ENCODE measurements at places on chromosomes 2 and 18.
A peak's percentile ranks its signal among the peaks of the same experiment; 100 is the strongest.

GRCh38 chr2:112973156-112973555, 4.7 kb upstream of the IL36G start:
- no peak for DNase-seq

GRCh38 chr2:54476852-54477251, 20.7 kb downstream of the SPTBN1 start:
- DNase-seq: no peak

DNA sequence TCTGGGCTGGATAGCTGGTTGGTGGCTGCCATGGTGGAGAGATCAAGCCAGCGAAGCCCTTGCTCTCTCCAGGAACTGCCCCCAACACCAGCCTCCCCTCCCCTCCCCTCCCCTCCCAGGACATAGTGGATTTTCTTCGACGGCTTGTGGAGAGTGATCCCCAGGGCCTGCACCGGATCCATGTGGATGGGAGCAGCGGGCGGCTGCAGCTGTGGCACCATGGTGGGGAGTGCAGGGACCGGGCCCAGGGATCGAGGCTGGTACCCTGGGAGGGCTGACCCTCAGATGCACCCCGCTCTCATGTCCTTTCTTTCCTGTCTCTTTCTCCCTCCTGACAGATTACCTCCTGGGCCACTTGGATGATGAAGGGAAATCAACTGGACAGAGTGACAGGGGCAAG, 7.0 kb downstream of the TTC31 start:
- DNase-seq: no peak

- DNase-seq: no peak
Observed at GRCh38 chr2:14781142-14781541, 148.6 kb downstream of the LRATD1 start.

DNA sequence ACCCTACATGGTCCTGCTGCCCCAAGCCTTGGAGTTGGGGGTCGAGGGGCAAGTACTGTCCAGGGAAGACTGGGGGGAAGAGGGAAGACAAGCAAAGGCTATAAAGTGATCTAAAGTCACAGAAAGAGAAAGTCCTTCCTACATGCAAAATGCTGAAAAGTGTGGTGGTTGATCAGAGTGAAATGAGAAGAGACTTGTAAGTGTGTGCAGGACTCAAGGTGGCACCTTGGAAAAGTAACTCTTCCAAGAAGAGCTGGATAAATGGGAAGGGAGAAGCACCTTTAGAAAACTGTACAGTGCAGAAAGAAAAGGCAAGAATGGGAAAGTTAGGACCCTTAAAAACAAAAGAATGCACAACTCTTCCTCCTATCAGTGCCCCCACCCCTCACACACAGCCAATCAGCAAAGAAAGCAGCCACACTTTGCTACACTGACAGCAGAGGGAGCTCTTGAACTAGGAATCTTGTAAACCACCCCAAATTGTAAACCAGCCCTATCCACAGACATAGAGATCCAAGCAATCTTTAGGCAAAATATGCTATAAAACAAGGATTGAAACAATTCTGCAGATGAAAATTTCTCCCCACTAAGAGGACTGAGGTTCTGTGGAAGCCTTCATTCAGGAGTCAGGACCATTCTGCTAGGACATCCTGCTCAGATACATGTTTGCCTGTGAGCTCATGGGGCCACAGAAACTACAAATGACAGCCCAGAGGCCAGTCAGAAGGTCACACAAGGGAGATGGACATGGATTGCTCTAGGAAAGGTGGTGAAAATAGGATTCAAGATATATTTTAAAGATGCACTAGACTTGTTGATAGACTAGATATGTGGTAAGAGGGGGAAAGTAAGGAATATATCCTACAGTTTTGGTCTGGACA, 146.4 kb downstream of the FTCDNL1 start:
- peak; percentile 13 for DNase-seq

Data from stimulated activated naive CD8-positive, alpha-beta T cell treated with anti-CD3 and anti-CD28 coated beads, Interleukin-15, amount 100 ng/mL, for 72 hours (primary cell).